Calu3 (cell line): ENCODE measurements at places on chromosomes 1 and 21.

DNA sequence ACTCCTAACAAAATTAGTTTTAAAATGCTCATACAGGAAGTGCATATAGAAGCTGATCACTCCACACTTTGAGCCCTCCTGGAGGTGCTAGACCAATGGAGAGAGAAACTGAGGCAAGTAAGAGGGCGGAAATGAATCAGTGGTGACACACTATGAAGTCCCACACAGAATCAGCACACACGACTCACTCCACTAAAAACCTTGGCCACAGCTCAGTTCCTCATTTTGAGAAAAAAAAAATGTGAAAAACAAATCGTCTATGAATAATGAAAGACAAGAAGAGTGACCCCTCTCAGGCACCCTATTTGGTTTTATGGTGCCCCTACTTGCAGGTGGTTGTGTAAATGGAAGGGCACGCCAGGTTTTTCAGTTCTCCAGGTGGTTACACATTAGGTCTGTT lies 675.1 kb upstream of the BRINP3 start:
- DNase-seq = no peak

DNA sequence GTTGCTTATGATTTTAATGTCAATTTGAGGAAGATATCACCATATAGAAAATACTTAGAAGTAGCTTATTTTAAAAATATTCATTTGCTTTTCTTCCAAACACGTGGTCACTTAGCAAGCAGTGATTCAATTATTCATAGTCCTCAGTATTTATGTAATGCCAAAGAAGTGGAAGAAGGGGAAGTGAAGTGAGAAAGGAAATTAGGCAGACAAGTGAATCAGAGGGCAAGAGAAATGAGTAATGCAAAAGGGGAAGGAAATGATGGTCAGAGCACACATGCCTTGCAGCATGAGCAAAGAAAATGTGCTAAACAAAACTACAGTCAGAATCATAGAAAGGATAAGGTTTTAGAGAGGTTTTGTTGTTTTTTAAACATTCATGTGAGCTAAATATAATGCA lies 31.8 kb downstream of the SDCCAG8 start:
- DNase-seq = no peak

GRCh38 chr1:175127565-175127964 lies 59.9 kb downstream of the TNN start:
- no peak for DNase-seq

DNA sequence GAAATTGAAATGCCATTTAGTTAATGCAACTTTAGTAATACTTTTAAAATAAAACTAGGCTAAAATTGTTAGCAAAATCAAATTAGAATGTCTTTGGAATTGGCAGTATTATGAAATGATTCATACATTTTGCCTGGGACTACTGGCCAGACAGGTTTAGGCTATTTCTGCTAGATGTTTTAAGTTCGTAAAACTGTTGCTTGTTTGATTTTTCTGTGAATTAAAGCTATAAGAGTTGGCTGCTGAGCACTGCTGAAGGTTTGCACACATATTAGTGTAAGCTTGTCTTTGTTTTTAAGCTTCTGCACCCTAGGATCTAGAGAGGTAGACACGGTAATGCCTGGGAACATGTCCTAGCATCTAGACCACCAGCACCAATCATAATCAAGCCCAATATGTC lies 1094.6 kb upstream of the ADGRL4 start:
- no peak for DNase-seq

DNA sequence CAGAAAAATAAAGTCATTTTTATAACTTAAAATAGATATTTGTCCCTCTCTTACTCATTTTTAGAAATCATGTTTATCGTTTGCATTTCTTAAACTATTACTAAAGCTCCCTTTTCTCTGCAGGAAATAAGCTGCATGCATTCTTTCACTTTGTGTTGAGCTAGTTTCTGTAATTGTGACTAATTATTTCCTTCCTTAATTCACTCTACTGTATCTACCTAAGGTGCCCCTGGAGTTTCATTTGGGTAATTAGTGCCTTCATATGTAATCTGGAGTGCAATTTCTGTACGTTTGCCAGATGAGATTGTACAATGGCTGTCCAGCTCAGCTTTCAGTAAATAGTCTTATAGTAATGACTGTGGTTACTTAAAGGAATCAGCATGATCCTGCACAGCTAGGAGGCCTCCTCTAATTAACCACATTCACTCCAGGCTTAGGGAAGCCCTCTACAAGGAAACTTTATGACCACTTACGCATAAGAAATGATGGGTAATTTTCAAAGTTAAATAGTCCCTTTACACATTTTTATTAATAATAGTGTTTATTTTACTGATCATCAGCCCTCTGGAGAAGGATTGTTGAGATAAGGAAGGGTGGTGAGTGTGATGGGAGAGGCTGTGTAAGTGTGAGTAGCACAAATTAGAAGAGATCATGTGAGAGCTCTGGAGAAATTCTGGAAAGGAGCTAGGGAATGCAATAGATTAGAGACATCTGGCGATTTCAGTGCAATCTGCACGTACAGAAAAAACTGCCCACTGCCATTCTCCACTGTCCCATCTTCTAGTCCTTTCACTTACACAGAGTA lies 86.8 kb downstream of the LRRC8C start:
- DNase-seq = no peak

- DNase-seq = no peak
Observed at GRCh38 chr1:232667778-232668165, 37.8 kb upstream of the SIPA1L2 start.

- DNase-seq = no peak
Observed at GRCh38 chr1:115069659-115070308, 19.5 kb downstream of the TSPAN2 start.

- DNase-seq = no peak
Observed at GRCh38 chr1:221816899-221817298, 75.0 kb upstream of the DUSP10 start.

GRCh38 chr21:45405271-45405818 lies 380 bp downstream of the COL18A1 start:
- DNase-seq = peak; percentile 50

DNA sequence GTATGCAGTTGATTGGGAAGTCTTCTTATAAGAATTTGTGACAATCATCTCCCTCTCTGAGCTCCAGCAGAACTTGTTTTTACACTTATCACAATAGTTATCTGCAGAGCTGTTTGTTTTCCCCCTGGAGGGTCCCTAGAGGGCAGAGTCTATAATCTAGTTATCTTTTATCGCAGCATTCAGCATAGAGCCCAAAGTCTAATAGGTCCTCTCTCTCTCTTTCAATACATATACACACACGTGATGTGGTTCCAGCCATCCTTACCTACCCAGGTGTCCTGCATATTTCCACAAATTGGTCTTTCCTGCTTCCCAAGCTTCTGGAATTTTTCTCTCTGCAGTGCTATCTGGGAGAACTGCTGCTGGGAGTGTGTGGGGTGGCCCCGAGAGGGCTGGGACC lies 229.6 kb upstream of the KIAA0040 start:
- DNase-seq = no peak

- no peak for DNase-seq
Observed at GRCh38 chr1:222886194-222886854, 71.5 kb downstream of the DISP1 start.

DNA sequence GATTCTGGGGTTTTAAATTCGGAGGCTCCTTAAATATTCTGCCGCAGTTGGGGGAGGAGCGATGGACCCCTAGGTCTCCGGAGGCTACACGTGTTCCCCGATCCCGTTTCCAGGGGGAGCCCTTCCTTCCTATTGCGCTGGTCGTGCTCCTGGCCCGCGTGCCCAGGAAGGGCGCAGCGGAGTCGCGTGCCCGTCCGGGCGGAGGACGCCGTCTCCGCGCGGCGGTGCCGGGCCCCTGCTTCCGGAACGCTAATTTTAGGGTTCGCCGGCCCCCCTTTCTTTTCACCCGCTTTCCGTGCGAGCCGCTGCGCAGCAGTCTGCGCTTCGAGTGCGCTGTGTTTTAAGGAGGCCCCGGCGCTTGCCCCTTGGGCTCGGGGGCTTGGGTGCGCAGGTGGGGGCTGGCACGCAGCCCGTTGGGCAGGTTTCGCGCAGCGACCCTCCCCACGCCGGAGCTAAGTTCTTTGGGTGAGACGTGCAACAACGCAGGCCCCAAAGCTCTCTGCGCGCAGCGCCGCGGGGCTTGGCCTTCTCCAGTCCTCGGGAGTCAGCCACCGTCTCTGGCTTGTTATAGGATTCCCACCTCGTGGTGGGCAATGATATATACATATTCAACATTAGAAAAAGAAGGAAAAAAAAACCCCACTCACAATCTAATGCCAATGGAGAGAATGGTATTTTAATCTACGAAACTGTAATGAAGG lies 43.5 kb upstream of the DNAJC6 start:
- DNase-seq = peak; percentile 67

GRCh38 chr21:45574691-45575090 lies 32.5 kb upstream of the SLC19A1 start:
- DNase-seq = no peak

GRCh38 chr1:20725189-20726117 lies 7.0 kb downstream of the SH2D5 start:
- no peak for DNase-seq

DNA sequence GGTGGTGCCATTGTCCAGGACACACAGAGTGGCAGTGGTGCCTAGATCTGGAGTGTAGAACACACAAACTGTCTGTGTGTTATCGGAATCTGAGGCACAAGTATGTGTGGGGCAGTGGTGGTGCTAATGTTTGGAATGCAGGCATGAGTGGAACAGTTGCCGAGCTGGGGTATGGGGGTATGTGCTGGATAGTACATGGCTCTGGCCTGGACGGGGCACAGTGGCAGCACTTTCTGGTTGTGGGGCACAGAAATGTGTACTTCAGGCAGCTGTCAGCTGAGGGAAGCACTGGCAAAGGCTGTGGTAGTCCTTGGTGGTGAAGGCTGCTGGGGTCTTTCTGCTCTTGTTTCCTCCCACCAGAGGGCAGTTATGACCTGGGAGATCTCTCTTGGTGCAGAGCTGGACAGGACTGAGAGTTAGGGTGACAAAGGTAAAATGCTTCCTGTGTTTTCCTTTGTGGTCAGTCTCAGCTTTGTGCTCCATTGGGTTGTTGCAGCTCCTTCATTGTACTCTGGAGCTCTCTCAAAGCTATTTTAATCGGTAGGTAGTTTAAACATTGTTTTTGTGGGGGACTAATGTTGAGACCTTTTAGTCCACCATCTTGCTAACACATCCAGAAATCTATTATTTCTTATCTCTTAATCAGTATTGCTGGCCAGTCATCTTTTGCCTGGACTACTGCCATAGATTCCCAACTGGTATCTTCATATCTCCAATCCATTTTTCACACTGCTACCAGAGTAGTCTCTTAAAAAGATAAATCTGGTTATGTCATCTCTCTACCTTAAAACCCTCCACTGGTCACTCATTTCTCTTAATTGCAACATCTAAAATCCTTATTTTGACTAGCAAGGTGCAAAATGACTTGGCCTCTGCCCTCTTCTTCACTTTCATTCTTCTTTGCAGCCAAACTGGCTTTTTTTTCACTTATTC lies 83.9 kb upstream of the NBPF4 start:
- DNase-seq = peak; percentile 12

- DNase-seq = no peak
Observed at GRCh38 chr1:59509341-59509875, 212.5 kb downstream of the FGGY start.

DNA sequence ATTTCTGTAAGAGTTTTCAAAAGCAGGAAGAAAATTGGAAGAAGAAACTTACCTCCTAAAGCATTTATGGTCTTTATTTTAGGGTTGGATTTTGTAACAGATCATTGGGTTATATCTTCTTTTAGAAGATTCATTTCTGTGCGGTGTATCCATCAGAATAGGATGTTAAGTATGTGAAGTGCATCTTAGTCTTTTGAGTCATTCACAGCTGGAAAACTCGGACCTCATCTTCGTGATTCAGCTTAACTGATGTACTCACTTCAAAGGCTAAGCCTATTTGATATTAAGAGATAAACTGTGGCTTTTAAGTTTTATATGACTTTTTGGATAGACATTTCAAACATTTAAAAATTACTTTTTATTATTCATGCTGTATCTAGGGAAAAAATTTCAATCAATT lies 56.3 kb downstream of the GIPC2 start:
- DNase-seq = no peak

- no peak for DNase-seq
Observed at GRCh38 chr21:15645830-15646229, 84.0 kb upstream of the USP25 start.

- DNase-seq = no peak
Observed at GRCh38 chr21:16310176-16310575, 580.4 kb downstream of the USP25 start.

- no peak for DNase-seq
Observed at GRCh38 chr1:66335859-66336640, 197.9 kb upstream of the SGIP1 start.

DNA sequence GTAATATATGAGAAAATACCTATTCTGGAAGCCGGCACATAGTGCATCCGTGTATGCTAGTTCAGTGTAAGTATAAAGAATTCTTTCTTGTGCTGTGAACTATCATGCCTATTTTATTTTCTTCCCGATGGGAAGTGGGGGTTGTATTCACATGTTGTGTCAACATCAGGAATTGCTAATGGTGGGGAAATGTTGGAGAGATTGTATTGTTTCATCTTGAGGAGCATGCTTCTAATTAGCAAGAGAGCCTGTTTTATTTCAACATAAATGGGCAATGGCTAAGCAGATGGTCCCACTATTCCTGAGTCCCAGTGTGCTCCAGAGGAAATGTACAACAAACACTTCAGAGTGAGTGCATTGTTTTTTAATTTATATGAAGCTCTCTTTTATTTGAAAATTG lies 485.2 kb downstream of the PLPP3 start:
- DNase-seq = no peak

DNA sequence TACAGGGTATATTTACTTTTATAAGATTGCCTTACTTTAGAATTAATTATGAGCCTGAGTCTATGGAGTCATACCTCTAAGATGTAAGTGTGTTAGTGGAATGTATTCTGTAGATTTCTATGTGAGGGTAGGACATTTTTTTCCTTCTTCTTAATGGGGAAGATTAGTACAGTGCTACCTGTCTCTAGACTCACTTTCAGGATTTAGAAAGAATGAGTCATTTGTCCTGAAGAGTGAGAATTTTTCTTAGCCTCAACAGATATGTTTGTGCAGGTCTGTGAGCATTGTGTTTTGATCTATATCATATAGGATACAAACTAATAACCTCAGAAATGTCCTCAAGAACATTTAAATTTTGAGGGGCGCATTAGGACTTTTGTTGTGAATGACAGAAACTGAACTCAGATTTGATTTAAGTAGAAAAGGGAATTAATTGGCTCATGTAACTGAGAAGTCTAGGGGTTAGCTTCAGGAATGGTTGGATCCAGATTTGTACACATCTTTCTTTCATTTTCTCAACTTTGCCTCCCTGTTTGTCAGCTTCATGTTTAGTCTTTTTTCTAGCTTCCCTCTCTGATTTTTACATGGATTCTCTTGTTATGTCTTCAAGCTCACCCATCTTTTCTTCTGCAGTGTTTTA lies 45.3 kb downstream of the TTC3 start:
- no peak for DNase-seq

GRCh38 chr1:222691016-222691415 lies 21.3 kb downstream of the AIDA start:
- no peak for DNase-seq

GRCh38 chr1:169689395-169689794 lies 22.0 kb downstream of the SELL start:
- DNase-seq = no peak

GRCh38 chr1:78833491-78833890 lies 173.0 kb downstream of the ADGRL4 start:
- DNase-seq = peak; percentile 4

- DNase-seq = no peak
Observed at GRCh38 chr1:203035111-203036000, 9.1 kb downstream of the PPFIA4 start.
